Activated CD4-positive, alpha-beta T cell treated with anti-CD3 and anti-CD28 coated beads, Interleukin-2, amount 10 ng/mL, durations not matched to agents 24 days and 14 days (primary cell): ENCODE measurements at places on chromosomes 5 and 9.

DNA sequence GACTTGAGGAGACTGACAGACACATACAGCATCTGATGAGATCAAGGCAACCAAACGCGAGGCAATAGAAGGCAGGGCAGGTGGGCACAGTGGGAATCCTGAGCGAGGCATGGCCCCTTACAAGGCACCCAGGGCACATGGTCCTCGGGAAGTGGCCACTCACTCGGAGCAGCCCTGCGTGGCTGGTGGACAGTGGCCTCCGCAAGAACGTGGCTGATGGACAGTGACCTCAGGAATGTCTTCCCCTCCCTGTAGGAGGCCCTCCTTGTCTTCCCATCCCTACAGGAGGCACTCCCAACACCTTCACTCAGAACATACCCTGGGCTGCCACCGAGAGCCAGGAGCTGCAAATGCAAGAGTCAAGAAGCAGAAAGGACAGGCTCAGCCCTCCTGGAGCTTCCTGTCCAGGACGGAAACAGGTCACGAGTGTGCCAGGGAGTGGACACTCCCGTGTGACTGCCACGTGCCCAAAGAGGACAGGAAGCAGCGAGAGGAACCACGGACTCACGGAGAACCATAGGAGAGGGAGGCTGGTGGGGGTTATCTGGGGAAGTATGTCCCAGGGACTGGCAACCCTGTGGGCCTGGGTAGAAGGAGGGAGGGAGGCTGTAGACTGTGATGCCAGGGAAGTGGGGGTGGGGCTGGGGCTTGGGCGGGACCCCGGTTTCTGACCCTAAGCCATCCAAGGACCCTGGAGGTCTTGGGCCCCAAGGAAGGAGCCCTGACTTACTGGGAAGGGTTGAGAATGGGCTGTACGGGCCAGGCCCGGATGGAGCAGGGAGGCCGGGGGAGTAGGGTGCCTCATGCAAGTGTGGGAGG lies 321.9 kb upstream of the IRX4 start:
- H3K27ac ChIP-seq: no peak overlapping the region
- no peaks in the 10 kb centered on the region for H3K4me1 ChIP-seq
- no peaks in the 10 kb centered on the region for H3K36me3 ChIP-seq
- no peak overlapping the region for H3K4me3 ChIP-seq

GRCh38 chr9:137464291-137464999 lies 5.3 kb upstream of the NSMF start:
- peaks cover 9% of the 10 kb centered on the region for H3K27me3 ChIP-seq
- no peaks in the 10 kb centered on the region for H3K36me3 ChIP-seq
- DNase-seq: no peak
- H3K27ac ChIP-seq: no peak overlapping the region

DNA sequence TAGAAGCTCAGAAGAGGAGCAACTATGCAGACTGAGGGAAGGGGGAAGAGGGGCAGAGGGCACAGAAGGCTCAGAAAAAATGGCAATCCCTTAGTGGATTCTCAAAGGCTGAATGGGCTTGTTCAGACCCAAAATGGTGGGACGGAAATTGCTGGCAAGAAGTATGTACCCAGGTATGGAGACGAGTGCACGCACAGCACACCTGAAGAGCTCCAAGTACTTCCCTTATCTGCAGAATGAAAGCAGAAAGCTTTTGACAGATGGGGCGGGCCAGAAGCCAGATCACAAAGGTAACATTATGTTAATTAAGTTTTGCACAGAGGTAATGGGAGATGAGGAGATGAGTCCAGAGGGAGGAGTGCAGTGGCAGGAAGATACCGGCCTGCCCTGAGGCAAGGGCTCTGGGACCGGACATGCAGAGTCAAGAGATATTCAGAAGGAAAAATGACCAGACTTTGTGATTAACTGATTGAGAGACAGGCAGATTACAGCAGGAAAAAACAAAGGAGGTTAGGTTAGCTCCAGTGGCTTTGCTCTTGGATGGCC lies 138.1 kb upstream of the PIK3R1 start:
- no peak overlapping the region for H3K4me3 ChIP-seq
- H3K4me1 ChIP-seq: no peaks in the 10 kb centered on the region
- no peak for DNase-seq
- H3K27me3 ChIP-seq: no peaks in the 10 kb centered on the region
- no peak overlapping the region for H3K27ac ChIP-seq

DNA sequence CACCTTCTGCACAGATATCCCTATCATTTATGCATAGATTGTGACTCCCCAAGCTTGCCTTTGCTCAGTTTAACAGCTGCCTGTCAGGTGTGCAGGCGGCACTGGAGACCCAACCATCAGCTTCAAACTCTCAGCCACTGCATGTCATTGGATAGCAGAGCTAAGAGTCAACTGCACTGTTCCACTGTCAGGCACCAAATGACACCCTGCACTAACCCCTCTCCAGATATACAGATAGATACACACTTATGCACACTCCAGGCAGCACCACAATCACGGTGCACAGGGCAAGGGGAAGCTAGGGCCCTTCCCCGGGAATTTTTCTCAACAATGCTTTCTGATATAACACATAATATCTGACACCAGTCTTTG lies 142.3 kb downstream of the BNC2 start:
- no peak overlapping the region for H3K4me3 ChIP-seq
- H3K36me3 ChIP-seq: no peaks in the 10 kb centered on the region
- no peaks in the 10 kb centered on the region for H3K4me1 ChIP-seq

DNA sequence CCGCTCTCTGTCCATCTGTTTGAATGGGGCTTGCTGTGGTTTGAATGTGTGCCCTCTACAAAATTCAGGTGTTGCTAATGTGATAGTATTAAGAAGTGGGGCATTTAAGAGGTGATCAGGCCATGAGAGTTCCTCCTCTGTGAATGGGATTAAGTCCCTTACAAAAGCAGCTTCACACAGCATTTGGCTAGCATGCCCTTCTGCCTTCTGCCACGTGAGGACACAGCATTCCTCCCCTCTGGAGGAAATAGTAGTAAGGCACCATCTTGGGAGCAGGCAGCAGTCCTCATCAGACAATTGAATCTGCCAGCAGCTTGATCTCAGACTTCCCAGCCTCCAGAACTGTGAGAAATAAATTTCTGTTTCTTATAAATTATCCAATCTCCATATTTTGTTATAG lies 540.2 kb downstream of the CSNK1G3 start:
- DNase-seq: no peak
- H3K27ac ChIP-seq: no peak overlapping the region
- peaks cover 1% of the 10 kb centered on the region for H3K4me1 ChIP-seq
- H3K27me3 ChIP-seq: no peaks in the 10 kb centered on the region

GRCh38 chr5:113510836-113511451 lies 2.5 kb upstream of the YTHDC2 start:
- H3K27me3 ChIP-seq: peaks cover 28% of the 10 kb centered on the region
- DNase-seq: no peak
- no peak overlapping the region for H3K4me3 ChIP-seq
- peaks cover 16% of the 10 kb centered on the region for H3K4me1 ChIP-seq
- H3K36me3 ChIP-seq: peaks cover 9% of the 10 kb centered on the region

DNA sequence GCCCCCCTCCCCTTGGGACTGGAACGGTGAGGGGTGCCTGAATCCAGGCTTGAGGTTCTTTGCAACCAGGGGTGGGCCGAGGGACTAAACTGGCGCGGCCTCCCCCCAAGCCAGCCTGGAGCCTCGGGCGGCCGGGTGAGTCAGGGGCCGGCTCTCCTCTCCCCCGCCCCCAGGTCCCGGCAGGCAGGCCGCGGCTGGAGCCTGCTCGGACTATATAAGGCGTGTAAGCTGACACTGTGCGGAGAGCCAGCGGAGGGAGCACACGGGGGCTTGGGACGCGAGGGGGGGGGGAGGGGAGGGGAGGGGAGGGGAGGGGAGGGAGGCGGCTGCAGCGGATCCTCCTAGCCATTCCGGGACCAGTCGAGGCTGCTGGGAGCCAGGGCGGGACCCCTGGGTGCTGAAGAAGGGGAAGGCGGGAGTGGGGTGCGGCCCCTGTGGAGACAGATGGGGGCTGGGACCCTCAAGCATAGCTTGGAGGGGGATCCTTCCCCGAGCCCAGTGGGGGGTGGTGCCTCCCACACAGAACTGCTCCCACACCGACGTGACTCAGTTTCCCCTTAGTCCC lies 595 bp downstream of the PDLIM7 start:
- peak overlapping the region; percentile 51 for H3K27ac ChIP-seq
- H3K36me3 ChIP-seq: peaks cover 8% of the 10 kb centered on the region
- H3K4me1 ChIP-seq: peaks cover 35% of the 10 kb centered on the region
- DNase-seq: no peak
- peak overlapping the region; percentile 89 for H3K4me3 ChIP-seq

DNA sequence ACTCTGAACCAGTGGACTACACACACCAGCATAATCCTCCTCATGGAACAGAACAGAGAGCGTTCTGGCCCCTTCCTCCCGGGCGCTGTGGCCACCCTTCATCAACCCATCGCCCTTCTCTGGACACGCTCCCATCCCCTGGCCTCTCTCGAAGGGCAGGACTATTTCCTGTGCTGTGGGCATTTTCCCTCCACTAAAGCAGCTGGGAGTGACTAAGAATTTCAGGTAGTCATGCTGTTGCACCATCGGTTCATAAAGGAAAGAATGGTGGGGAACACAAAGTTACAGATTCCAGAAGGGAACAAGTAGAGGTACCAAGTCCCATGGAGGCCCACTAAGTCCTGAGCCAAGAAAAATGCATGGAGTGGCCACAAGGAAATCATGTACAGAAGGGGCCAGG lies 68.6 kb downstream of the EPB41L4B start:
- H3K27me3 ChIP-seq: peaks cover 3% of the 10 kb centered on the region
- no peak overlapping the region for H3K27ac ChIP-seq
- no peak overlapping the region for H3K4me3 ChIP-seq
- no peak for DNase-seq
- H3K4me1 ChIP-seq: no peaks in the 10 kb centered on the region

GRCh38 chr5:39257554-39257953 lies 38.2 kb upstream of the FYB1 start:
- no peak for DNase-seq
- H3K27ac ChIP-seq: no peak overlapping the region
- no peak overlapping the region for H3K4me3 ChIP-seq
- peaks cover 2% of the 10 kb centered on the region for H3K36me3 ChIP-seq

DNA sequence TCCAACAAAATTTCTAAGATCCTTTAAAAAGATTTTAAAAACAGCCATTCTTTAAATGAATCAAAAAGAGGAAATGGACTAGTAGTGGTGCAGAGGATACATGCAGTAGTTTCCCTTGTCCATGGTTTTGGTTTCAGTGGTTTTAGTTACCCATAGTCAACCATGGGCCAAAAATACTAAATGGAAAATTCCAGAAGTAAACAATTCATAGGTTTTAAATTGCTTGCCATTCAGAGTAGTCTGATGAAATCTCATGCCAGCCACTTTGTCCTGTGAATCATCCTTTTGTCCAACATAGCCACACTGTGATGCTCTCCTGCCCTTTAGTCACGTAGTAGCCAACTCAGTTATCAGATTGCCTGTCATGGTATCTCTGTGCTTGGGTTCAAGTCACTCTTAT lies 286.1 kb downstream of the ANXA1 start:
- no peaks in the 10 kb centered on the region for H3K27me3 ChIP-seq
- no peak for DNase-seq
- H3K4me3 ChIP-seq: no peak overlapping the region
- no peak overlapping the region for H3K27ac ChIP-seq

DNA sequence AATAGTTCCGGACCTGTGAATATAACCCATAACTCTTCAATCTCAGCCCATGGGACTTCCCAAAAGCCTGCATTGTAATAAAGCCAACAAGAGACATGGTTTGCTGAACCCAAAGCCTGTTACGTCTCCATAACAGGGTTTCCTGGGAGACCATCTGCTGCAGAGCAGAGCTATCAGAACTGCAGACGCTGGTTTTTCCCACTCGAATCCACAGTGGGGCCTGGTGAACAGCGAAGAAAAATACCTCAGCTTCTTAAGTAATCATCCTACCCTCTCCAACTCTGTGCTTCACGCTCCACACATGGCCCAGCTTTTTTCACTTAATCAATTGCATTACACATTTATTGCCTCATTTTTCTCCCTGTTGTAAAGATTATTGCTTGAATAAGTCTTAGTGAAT lies 409.5 kb upstream of the GRIA1 start:
- H3K27me3 ChIP-seq: no peaks in the 10 kb centered on the region
- no peak for DNase-seq
- no peak overlapping the region for H3K27ac ChIP-seq
- no peaks in the 10 kb centered on the region for H3K4me1 ChIP-seq
- no peak overlapping the region for H3K4me3 ChIP-seq

DNA sequence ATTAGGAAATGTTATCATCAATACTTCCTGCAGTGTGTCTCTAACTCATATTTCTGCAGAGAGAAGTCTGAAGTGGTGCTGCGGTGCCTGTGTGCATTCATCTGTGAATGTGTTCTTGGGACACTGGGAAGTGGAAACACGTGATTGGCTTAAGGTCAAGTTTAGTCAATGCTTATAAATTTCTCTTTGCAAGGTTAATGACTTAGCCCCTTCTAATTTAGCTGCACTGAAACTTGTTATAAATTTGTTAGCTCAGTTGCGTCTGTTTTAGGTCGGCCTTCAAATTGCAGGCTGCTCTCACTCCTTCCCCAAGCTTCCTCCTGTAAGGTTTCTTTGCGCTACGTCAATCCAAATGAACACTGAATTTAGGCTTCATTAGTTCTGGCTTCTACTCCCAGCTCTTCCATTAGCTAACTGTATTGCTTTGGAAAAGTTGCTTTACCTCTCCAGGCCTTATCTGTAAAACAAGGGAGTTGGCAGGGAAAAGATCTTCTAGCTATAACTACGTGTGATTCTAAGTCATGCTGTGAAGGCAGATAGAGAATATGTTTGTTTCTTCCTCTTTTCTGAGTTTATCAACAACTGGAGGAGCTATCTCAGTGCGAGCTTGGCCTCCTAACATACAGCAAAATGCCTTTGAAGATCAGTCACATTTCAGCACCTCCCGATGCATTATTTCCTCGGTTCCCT lies 341.8 kb downstream of the NFIB start:
- no peak for DNase-seq
- no peak overlapping the region for H3K27ac ChIP-seq
- H3K27me3 ChIP-seq: no peaks in the 10 kb centered on the region
- no peaks in the 10 kb centered on the region for H3K4me1 ChIP-seq

- no peaks in the 10 kb centered on the region for H3K4me1 ChIP-seq
- H3K27ac ChIP-seq: no peak overlapping the region
- H3K4me3 ChIP-seq: no peak overlapping the region
- H3K36me3 ChIP-seq: no peaks in the 10 kb centered on the region
These were observed 610.6 kb downstream of the CDH12 start for GRCh38 chr5:22242532-22242931.

- no peak overlapping the region for H3K27ac ChIP-seq
- H3K4me1 ChIP-seq: no peaks in the 10 kb centered on the region
- no peak for DNase-seq
These were observed 403.7 kb upstream of the CCNG1 start for GRCh38 chr5:163033656-163034055.
